NCI-H748 treated with DMSO at 0.1 percent for 48 hours (cell line): ENCODE measurements at places on chromosomes 3 and 15.

DNA sequence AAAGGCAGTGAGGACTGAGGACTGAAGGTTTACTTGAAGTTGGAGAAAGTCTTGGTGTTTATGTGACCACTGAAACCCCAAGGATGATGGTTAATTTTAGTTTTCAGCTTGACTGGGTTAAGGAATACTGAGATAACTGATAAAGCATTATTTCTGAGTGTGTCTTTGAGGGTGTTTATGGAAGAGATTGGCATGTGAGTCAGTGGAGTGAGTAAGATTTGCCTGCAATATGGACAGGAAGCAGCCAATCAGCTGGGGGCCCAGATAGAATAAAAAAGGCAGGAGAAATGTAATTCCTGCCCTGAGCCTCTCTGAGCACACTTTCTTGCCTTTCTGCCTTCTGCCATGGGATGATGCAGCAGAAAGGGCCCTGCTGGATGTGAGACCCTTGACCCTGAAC, 92.4 kb downstream of the KBTBD8 start:
- no peak for DNase-seq

GRCh38 chr3:120894316-120895057, 13.5 kb upstream of the STXBP5L start:
- no peak for DNase-seq

- DNase-seq: no peak
Observed at GRCh38 chr15:68206711-68207151, 1.6 kb upstream of the CALML4 start.

GRCh38 chr3:13853978-13854296, 25.9 kb downstream of the WNT7A start:
- no peak for DNase-seq

DNA sequence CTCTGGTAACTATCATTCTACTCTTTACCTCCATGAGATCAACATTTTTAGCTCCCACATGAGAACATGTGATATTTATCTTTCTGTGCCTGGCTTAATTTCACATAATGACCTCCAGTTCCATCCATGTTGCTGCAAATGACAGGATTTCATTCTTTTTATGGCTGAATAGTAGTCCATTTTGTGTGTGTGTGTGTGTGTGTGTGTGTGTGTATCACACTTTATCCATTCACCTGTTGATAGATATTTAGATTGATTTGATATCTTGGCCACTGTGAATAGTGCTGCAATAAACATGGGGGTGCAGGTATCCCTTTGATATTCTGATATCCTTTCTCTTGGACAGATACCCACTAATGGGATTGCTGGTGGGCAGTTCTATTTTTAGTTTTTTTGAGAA, 18.3 kb downstream of the DLG1 start:
- DNase-seq: no peak

- no peak for DNase-seq
Observed at GRCh38 chr3:126127904-126128303, 44.0 kb upstream of the SLC41A3 start.

DNA sequence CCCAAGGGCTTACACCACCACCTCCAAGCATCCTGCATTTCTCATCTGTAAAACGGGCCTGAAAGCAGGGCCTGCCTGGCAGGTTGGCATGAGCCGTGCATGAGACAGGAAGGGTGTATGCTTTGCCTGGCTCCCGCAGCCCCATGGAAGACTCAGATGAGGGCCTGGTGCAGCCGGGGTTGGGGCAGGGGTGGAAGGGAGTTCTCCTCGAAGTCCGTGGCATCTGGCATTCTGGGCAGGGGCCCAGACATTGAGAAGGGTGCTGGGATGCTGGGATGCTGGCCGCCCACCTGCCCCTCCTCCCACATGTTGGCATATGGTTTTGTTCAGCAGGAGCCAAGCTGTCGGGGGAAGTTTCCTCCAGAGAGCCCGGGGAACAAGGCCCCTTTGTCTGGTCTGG, 13.0 kb upstream of the FBLN2 start:
- DNase-seq: no peak

- DNase-seq: no peak
Observed at GRCh38 chr3:46505953-46506352, 8.2 kb downstream of the RTP3 start.

DNA sequence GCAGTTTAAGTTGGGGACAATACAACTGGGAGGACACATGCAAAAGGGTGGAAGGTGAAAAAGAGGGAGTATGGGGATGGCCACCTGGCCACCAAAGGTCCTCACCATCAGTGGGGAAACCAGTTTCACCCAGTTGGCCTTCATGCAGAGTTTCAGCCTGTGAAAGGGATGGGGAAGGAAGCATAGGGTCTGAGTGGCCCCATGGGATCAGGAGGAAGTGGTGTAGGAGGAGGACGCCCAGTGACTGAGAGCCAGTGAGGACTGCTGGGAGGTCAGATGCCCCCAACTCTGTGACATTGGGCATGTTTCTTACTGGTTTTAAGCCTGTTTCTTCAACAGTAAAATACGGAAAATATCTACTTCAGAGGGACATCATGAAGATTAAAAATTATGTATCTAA, 16.3 kb downstream of the BCL2A1 start:
- DNase-seq: no peak
